T47D (cell line): ENCODE measurements at places on chromosomes 3 and 15.
A peak's percentile ranks its signal among the peaks of the same experiment; 100 is the strongest.

DNA sequence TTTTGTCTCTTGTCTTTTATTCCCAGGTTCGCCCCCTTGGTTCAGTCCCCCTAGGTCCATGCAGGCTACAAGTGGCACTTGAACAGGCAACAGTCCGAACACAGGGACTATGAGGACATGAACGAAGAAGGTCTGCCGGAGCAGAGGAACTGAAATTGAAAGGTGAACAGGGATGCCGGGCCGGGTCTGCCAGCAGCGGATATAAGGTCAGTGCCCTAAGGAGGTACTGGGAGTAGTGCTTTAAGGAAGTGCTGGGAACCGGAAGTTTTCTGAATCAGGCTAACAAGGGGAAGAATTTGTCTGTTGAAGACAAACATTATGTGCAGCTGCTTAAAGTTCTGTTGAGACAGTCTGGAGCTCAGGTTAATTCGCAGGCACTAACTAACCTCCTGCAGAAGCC is 46.8 kb downstream of the LSM3 start:
- peak; percentile 75 for DNase-seq

DNA sequence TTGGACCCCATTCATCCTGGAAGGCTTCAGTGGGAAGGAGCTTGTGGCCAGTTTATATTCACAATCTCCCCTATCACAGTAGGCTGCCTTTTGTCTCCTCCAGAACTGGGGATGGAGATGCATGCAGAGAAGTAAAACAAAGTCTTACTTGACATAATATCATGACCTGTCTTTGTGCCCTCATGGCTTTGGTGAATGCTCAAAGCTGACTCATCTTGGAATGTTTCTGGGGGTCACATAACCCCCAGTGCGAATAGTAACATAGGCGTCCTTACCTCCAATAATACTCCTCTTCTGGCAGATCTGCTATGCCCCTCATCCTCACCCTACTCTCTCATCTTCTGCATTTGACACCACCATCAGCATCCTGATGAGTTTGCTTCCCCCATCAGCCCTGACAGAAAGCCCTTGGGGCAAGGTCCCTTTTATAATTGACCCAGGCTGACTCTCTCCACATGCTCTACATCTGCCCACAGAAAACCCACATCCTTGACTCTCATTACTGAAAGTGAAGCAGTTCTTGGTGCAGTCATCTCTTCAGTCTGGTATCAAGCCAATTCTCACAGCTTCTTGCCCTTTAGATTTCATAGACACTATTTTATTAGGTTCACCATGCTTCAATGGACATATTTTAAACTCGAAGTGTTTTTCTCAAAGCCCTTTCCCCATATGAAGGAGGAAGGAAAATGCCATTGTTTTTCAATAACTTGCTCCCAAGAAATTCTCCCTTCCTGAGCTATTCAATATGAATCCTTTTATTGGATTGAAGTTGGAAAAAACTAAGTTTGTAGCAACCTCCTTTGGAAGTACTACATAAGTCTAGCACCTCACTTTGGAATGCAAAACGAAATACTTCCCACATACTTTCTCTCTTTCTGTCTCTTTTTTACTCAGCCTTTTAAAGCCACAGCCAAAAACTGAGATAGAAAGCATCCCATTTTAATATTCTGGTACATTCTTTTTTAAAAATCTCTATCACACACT is 36.6 kb downstream of the OSTN start:
- DNase-seq: no peak

- DNase-seq: no peak
Measured at GRCh38 chr3:47761046-47761445, 20.6 kb downstream of the SMARCC1 start.

DNA sequence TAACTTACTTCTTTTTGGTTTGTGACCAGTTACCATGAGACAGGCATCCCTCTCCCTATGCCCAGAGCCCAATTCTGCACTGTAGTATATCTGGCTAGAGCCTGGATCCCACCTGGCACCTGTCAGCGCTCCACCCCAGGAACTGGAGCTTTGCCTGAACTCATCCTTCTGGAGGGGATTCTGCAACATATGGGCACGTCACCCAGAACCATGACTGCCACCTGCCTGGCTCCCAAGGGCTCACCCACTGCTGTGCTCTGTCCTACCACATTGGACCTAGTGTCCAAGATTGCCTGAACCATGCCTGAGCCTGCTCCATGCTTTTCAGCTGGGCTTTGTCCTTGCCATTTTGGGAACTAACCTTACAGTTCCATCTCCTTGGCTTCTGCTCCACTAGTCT is 21.1 kb upstream of the GAP43 start:
- no peak for DNase-seq

DNA sequence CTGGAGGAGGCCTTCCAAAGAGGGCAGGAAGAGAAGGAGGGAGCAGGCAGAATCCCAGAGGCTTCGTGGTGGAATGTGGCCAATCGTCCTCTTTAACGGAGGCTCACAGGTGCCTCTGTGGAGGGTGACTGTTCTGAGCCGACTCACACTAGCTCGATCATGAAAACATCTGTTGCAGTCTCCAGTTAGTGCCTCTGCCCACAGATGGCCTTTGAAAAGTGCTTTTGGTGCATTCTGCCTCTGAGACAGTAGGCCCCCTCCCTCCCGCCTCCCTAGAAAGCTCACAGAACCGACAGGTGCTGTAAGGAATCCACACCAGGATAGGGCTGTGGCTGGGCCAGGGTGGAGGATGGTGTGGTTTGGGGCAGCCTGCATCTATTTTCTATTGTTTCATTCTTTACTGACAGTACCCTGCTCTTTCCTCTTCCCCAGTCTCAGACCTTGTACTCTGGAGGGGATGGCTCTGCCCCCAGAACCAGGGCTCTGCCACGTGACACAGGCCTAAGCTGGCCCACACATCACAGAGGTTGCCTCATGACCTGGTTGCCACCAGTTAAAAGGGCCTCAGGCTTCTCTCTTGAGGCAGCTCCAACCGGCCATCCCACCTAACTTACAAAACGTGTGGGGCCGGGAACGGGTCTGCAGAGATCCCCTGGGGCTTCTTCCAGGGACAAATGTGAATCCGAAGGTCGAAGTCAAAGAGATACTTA is 27.2 kb upstream of the PIGZ start:
- DNase-seq: no peak

DNA sequence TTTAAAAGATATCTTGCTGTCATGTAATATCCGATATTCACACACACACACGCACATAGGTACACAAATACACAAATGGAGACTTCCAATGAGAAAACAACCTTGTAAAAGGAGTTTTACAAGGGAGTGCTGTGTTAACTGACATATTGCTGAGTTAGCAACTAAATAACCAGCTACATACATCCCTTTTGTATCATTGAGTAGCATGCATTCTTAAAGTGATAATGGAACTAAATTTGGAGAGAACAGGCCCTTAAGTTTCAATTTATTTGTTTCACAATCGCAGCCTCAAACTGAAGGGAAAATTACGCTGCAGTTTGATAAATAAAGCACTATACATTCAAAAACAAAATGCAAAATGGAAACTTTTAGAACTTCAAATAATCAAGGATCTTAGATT is 1046.0 kb upstream of the NR2F2 start:
- no peak for DNase-seq

DNA sequence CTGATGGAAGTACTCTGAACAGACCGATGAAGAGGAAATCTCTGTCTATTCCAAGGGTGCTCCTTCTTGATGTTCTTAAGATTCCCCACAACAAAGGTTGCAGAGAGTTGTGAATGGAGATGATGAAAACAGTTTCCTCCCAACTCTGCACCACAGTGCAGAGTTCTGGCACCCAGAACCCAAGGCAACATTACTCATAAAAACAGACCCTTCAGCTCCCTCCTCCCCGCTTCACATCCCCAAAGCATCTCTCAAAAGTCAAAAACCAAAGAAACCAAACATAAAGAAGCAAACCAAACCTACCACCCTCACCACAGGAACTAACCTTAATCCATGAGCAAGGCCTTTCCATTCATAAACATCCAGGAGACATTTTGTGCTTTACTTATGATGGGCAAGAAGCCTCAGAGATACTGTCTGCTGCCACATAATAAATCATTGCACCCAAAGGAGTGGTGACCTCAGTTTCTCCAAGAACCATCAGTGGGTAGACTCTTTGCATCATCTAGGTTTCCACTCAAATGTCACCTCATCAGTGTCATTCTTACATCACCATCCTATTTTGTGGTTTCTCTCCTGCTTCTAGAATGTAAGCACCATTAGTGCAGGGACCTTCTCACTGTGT is 13.2 kb downstream of the PCOLCE2 start:
- DNase-seq: no peak

- no peak for DNase-seq
Measured at GRCh38 chr3:10453431-10454163, 51.8 kb downstream of the ATP2B2 start.

DNA sequence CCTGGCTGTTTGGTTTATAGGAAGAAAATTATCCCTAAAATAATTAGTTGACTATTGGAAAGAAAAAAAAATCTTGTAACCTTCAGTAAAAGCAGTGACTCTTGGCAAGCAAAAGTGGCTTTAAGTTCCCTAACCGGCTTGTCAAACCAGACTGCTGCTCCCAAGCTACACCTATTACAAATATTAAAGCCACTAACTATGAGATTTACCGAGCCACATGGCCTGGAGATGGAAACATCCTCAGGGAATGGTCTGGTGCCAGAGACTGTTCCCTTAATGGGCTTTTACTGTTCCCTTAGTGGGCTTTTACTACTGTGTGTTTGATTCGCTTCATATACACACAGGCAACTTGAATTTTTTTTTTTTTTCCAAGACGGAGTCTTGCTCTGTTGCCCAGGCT is 35.9 kb upstream of the ZNF774 start:
- DNase-seq: peak; percentile 81

GRCh38 chr3:86733257-86733656 is 257.7 kb downstream of the VGLL3 start:
- DNase-seq: no peak

GRCh38 chr3:170092907-170093306 is 55.1 kb downstream of the GPR160 start:
- DNase-seq: no peak

- DNase-seq: no peak
Measured at GRCh38 chr15:87578776-87579175, 677.8 kb downstream of the NTRK3 start.
